Stimulated activated CD8-positive, alpha-beta memory T cell treated with anti-CD3 and anti-CD28 coated beads, Interleukin-7, amount 100 ng/mL, for 1 hour (primary cell): ENCODE measurements at places on chromosomes 6 and 20.

GRCh38 chr20:25273541-25274358 lies 25.9 kb downstream of the PYGB start:
- DNase-seq = no peak

DNA sequence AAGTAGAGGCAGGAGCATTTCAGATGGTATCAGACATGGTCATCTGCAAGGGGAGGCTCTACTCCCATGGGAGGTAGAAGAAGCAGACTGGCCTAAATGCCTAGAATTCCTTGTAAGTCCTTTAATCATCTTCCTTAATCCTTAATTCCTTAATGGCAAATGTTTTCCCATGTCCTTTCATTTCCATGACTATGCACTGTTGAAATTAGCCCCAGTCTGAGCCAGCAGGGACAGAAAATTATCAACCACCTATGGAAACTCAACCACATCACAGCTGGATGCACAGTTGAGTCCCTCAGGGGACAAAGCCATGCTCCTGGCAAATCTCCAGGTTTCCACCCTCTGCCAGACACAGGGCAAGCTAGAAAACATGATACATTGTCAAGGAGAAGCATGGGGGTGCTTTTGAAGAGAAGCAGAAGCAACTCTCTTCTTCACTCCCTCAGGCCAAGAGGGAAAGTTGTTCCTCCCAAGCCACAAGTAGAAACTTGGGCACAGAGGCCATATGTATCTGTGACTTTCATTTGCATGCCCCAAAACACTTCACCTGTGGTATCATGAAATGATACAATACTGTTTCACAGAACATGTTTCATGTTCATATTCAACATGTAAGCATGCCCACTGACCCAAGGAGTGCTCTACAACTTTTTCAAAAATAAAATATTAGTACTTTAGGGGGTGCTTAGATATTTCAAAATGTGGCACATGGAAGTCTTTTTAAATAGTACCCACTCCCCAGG lies 683.6 kb downstream of the KIF16B start:
- DNase-seq = no peak

GRCh38 chr6:44050872-44051505 lies 76.3 kb downstream of the MRPL14 start:
- no peak for DNase-seq

- no peak for DNase-seq
Observed at GRCh38 chr6:104862456-104862855, 2.7 kb upstream of the HACE1 start.

GRCh38 chr6:169722362-169723199 lies 1.7 kb downstream of the PHF10 start:
- no peak for DNase-seq

- DNase-seq = no peak
Observed at GRCh38 chr6:166692723-166693302, 65.8 kb upstream of the RPS6KA2 start.

- DNase-seq = no peak
Observed at GRCh38 chr6:163438940-163439335, 24.4 kb downstream of the QKI start.

DNA sequence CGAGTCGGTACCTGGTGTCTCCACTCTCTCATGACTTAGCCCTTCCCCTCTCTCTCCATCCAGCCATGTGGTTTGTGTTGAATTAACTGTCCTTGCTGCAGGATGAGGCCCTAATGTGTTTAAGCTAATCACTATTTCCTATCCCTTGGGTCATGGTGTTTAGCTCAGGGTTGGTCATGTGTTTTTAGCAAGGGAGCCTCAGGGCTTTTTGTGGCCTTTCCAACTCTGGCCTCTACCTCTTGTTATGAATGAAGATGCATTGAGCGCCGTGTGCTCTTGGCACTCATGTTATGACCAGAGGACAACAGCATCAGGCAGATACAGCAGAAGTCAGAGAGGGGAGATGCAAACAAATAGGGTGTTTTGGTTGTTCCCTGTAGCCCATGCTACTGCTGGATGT lies 674.2 kb upstream of the FLRT3 start:
- DNase-seq = no peak

DNA sequence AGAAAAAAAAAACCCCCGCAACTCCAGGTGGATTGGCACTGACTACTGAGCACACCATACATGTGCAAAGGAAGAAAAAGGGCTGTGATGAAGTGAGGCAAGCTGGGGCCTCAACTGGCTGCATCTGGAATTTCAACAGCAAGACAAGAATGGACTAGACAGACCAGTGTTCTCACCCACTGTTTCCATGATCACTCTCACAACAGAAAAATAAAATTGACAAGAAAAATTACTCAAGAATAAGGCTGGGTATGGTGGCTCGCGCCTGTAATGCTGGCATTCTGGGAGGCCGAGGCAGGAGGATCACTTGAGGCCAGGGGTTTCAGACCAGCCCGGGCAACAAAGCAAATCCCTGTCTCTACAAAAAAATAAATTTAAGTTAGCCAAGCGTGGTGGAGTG lies 18.8 kb downstream of the ZNF217 start:
- no peak for DNase-seq

GRCh38 chr6:22110061-22110460 lies 186.8 kb downstream of the PRL start:
- no peak for DNase-seq

DNA sequence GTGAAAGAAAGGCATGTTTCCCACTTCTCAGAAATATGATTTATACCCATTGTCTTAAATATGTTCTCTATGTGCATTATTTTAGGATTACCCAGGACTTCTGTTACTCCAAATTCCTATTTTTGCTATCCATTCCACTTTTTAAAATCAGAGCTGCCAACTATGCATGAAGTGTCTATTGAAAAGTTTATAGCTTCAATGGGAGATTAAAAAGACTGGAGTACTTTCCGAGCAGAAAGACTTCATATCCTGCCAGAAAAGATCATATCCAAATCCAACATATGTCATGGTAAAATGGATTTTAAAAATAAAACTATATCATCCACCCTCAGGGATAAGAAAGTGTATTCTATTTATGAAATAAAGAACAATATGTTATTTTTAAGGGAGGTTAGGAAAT lies 212.7 kb downstream of the COL12A1 start:
- no peak for DNase-seq

DNA sequence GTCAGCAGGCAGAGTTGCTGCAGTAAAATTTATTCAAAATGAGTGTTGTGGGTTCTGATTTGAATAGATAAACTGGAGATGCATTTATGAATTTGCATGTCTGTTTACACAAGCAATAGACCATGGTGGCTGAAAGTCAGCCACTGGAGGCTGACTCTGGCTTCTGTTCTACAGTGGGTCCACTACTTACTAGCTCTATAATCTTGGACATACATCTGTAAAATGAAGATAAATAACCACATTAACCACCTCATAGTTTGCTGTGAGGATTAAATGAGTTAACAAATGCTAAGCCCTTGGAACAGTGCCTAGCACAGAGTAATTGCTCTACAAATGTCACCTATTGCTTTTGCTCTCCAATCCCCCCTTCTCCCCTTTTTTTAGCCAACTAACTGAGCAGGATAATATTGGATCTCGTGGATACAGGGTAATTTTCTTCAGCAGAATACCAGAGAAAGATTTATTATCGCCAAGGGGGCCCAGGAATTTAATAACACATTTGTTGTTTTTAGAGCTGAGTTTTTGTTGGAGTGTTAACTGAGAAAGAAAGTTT lies 1.4 kb upstream of the PM20D2 start:
- no peak for DNase-seq

DNA sequence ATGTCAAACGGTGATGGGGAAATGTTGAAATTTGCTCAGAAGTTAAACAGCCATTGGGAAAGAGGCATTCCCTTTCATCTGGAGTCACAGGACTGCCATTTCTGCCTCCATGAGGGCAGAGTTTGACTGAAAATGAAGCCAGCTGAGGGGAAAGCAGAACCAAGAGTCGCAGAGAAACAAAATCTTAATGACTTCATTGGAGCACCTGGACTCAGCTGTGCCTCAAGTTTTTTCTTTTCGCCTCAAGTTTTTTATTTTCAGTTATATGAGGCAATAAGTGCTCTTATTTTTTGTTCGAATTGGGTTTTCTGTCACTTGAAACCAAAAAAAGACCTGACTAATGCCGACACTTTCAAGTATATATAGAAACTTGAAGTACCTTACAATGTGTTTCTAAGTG lies 161.3 kb downstream of the PKHD1 start:
- DNase-seq = no peak

- no peak for DNase-seq
Observed at GRCh38 chr6:157629220-157629619, 193.8 kb upstream of the SNX9 start.

DNA sequence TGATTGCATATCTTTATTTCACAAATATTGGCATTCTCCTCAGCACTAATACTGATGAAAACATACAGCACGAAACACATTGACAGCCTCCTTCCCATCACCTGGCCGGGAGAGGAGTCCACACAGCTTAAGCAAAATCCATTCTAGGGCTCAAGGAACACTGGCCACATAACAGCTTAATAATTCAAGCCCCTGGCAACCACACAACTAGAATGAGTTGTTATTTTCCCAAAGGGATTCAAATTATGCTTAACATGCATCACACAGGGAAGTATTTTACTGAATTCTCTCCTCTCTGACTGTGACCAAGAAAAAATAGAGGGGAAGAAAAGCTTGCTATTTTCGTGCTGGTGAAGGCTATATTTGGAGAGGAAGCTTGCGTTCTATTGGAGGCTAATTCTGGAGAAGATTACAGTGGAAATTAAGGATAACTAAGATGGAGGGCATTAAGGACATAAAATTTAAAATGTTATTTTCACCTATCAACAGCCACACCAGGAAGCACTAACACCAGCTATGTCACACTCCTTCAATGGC lies 198.5 kb downstream of the ADGRG6 start:
- DNase-seq = no peak
